ENCODE measurements at places on chromosomes 4 and X.

GRCh38 chr4:71322425-71322824, 16.4 kb upstream of the SLC4A4 start:
- no peak for DNase-seq

- no peak for DNase-seq
Observed at GRCh38 chr4:55866290-55866907, 13.0 kb downstream of the EXOC1 start.

DNA sequence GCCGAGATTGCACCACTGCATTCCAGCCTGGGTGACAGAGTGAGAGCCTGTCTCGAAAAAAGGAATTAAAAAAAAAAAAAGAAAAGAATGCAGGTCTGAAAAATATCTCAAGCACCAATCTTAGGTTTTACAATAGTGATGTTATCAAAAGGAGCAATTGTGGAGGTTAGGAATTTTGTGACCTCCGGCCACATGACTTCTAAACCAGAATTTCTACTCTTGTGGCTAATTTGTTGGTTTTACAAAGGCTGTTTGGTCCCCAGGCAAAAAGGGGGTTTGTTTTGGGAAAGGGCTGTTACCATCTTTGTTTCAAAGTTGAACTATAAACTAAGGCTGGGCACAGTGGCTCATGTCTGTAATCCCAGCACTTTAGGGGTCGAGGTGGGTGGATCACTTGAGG, 15.4 kb upstream of the ZNF41 start:
- no peak for DNase-seq

- peak; percentile 1 for DNase-seq
Observed at GRCh38 chrX:119266364-119266995, 30.4 kb downstream of the PGRMC1 start.

- DNase-seq, result no peak
Observed at GRCh38 chrX:109826954-109827708, 94.1 kb upstream of the ACSL4 start.

GRCh38 chr4:186643501-186644310, 80.0 kb downstream of the FAT1 start:
- no peak for DNase-seq

DNA sequence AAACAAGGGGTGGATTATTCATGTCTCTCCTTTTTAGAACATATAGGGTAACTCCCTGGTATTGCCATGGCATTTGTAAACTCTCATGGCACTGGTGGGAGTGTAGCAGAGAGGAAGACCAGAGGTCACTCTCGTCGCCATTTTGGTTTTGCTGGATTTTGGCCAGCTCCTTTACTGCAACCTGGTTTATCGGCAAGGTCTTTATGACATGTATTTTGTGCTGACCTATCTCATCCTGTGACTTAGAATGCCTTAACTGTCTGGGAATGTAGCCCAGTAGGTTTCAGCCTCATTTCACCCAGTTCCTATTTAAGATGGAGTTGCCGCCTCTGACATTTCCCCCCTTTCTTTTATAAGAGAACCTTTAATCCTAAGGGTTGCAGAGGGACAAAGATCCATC, 45.8 kb downstream of the MGST2 start:
- no peak for DNase-seq

DNA sequence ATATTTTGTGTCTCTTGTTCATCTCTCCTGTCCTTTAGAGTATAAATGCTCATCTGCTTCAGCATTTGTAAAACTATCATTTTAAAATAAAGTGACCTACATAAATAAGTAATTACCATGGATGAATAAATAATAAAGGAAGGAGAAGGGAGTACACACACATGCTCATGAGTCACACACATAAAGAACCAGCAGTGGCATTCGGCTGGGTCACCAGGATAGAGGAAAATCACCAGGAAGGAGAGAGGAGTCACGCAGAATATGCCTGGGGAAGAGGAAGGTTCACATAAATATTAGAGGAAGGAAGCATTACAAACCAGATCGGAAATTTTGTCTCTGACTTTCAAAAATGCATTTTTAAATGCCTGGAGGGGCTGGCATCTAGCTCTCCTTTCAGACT, 38.5 kb upstream of the MED14 start:
- DNase-seq, result no peak

All from DMS79 treated with DMSO at 0.1 percent for 48 hours (cell line).